Right renal pelvis (tissue), 4 donors: ENCODE measurements at places on chromosomes 1 and 21. TPM values are rescaled to one million over a fixed set of nuclear protein-coding genes. Genes with fewer than 3 reads are reported as not detected.

GRCh38 chr21:34367320-34367935, 3.6 kb downstream of the KCNE2 start:
- no peak for DNase-seq

DNA sequence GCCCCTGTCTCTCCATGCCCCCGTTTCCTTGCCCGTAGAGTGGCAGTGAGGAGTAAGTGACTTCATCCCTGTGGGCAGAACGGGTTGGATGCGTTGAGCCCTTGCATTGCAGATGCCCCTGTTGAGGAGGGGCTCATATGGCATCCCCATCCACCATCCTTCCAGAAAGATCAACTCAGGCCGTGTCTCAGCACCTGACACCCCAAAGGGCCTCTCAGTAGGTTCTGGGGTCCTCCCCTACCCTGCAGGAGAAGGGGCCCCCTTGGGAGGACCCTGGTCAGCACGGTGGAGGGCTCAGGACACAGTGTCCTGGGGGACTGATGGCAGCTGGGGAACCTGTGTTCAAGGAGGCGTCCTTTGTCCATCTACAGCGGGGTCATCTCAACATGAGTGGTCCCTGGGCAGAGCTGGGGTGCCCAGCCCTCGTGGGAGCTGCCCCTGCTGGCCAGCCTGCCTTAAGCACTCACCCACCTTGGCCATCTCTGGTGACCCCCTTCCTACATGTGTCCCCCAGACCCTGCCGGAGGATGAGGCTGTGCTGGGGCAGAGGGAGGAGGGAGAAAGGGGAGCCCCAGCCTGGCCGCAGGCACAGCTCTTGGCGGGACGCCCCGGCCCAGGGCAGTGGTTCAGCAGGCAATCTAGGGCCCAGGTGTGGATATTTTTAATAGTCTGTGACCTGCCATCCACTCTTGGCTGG, 48.2 kb upstream of the ACTRT2 start:
- no peak for DNase-seq

- no peak for DNase-seq
Observed at GRCh38 chr1:77642196-77642595, 40.3 kb downstream of the ZZZ3 start.

GRCh38 chr1:110163591-110163990, 13.3 kb downstream of the SLC6A17 start:
- DNase-seq: no peak

- DNase-seq: no peak
Observed at GRCh38 chr1:52474807-52475206, 70.4 kb downstream of the PRPF38A start.

DNA sequence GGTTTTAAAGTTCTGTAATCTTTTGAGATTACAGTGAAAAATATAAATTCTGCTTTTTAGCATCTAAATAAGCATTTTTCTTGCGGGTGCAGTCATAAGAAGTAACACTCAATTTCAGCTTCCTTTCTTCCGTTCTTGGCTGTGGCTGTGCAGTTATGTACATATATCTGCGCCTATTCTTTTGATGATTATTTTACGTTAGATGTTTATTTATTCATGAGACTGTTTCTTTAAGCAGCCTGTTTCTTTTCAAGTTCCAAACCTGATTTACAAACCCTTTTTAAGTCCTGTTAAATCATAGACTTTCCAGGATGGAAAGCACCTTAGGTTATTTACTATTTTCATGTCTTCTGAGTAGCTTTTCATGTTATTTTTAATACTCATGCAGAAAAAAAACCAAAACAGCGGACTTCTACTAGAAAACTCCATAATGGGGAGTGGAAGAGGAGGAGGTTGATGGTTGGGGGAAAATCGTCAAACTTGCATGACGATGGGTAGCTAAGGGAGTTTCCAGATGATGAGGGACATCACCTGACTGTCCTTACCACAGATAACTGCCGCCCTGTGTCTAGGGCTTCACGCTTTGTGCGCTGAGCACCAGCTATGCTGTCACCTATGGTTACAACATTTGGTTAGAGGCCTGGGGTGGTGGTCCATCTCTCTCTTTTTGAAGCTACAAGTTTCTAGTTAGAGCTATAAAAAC, 2.6 kb downstream of the PRDM2 start:
- DNase-seq: no peak

DNA sequence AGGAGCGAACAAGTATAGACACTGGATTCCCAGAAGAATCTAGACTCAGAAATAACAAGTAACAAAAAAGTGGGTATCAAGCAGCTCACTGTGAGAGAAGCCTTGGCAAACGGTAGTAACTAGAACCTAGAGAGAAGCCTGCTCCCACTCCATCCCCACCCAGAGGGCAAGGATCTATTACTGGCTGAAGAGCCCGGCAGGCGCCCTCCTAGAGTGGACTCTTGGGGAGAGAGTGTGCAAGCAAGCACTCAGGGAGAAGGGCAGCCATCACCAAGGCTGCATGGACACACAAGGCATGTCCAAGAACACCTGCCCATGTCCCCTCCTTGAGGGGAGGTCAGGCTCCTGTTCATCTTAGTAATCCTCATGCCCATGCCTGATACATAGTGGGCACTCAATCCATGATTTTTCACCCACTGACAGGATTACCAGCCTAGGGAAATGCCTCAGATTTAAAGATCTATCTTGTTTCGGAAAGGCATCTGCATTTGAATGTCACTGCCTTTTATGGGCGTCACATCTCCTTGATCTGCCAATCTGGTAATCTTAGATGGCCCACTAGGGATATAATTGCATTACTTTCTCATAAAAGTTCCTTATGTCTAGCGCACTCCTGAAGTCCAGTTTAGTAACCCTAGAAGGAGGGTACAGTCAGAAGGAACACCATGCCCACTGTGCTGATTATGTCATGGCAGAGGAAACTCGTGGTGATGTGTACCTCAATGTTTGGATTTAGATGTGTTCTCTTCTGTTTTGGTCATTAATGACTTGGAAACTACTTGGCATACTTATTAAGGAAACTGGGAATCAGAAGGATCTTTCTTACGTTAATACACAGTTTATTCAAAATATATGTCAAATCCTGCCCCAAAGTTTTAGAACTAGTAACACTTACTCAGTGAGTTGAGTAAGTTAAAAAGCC, 14.4 kb downstream of the CNN3 start:
- DNase-seq: no peak

DNA sequence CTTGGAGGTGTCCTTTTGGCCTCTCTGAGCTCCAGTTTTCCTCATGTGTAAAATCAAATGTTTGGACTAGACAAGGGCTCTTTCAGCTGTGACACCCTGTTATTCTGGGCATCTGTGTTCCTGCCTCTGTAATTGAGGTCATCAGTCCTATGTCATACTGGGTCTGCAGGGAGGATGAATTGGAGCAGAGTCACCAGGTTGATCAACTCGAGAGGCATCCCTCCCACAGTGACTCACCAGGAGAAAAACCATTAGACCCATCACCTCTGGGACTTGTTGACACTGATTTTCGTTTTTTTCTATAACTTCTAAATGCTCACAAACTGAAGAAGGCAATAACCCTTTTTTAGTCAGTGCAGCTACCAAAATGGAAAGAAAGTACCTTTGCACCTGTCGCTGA, 82.2 kb downstream of the ST6GALNAC5 start:
- no peak for DNase-seq

DNA sequence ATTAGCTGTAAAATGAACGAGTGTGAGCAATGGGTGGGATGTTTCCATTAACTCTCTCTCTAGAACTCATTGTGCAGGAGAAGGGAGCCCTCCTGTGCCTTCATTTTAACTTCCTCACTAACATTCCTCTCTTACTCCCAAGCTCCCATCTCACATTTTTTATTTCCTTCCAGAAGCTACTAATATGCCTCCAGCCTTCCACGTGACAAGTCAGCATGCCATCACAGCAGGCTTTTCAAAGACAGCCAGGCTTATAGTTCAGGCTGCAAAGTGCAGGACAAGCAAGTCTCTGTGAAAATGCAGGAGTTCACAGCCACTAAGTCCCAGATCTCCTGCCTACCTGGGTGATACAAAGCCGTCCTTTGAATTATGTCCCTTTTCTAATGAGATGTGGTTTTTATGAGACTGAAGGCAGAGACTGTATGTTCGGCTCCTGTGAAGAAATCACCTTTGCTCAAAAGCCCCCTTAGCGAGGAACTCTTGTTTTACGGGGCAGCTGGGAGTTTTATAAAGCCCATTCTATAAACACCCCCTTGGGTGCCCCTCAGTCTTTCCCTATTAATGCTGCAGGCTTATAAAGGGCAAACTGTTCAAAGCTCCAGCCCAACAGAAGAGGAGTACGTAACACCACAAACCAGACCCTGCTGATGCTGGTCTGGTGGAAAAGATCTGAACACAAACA, 14.8 kb upstream of the ANGPTL7 start:
- DNase-seq: no peak

DNA sequence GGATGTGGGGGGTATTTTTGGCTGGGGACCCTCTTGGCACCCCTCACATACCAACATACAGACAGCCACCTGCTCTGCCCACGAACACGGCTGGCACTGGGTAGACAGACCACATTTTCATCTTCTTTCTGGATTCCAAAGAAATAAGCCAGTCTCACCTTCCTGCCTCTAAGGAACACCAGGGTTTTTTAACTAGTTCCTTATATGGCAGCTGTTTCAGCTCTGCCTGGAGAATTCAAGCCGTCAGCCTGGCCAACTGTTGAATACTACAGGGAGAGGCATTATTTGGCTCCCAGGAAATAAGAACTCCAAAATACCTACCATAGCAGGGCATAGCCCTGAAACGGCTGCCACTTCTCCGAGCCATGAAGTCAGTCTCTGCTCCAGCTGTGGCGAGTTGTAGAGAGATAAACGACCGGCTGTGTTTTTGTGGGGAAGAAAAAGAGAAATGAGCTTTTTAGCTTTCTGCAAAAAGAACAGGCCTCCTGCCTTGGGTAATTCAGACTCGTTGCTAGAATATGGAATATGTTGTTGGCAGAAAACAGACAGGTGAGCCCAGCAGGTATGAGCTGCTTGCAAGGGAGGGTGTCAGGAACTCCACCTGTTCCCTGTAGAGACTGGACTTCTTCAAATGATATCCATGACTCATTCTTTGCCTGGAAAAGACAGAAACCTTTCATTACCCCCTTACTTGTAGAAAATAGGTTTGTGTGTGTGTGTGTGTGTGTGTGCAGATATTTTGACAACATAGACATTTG, 51.8 kb downstream of the MT1HL1 start:
- DNase-seq: no peak

The UBL4B gene
- not detected for polyA plus RNA-seq

The CLEC20A gene
- polyA plus RNA-seq: 0.32 TPM

The PGLYRP4 gene
- not detected for polyA plus RNA-seq

The HMGN2 gene
- 1,213 TPM for polyA plus RNA-seq

The FAM151A gene
- polyA plus RNA-seq: 31.2 TPM

The SYT14 gene
- 0.38 TPM for polyA plus RNA-seq

The SDE2 gene
- polyA plus RNA-seq: 25.4 TPM

The CD160 gene
- 0.82 TPM for polyA plus RNA-seq

The DNAJB4 gene
- 35.1 TPM for polyA plus RNA-seq
